ENCODE measurements at places on chromosomes 6 and 20. TPM values are rescaled to one million over a fixed set of nuclear protein-coding genes. Genes with fewer than 3 reads are reported as not detected.

SPEF1 gene
- not detected for total RNA-seq

C6orf118 gene
- 0.49 TPM for total RNA-seq

DDX43 gene
- 0.30 TPM for total RNA-seq

ULBP2 gene
- total RNA-seq = 0.89 TPM

WFDC10B gene
- total RNA-seq = not detected

FAXC gene
- 2.0 TPM for total RNA-seq

C6orf132 gene
- 14.5 TPM for total RNA-seq

NKX2-2 gene
- total RNA-seq = not detected

All from skin of body (tissue), 3 donors.